ENCODE measurements at places on chromosomes 2 and 18. TPM values are rescaled to one million over a fixed set of nuclear protein-coding genes. Genes with fewer than 3 reads are reported as not detected.

DNA sequence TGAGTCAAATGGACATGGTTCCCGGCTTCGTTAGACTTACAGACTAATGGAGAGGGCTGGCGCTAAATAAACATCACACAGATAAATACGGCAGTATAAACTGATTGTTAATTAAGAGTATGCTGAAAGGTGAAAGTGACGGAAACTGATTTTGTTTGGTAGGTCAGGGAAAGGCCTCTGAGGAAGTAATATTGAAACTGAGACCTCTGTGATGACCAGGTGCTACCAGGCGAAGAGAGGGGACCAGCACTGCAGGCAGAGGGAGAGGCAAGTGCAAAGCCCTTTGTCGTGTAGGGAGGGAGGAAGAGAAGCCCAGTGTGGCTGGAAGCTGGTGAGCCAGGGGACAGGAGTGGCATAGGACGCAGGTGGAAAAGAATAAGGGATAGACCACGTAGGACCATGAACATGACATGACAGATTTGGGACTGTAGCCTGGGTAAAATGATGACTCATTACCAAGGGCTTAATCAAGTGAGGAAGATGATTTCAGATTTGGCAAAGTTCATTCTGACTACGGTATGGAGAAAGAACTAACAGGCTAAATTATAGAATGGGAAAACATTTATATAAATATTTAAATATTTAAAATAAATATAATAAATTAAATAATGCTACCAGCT lies 433.1 kb downstream of the NCKAP5 start:
- no peak overlapping the region for H3K4me3 ChIP-seq
- H3K4me1 ChIP-seq, result no peaks in the 10 kb centered on the region
- H3K36me3 ChIP-seq, result no peaks in the 10 kb centered on the region
- H3K27ac ChIP-seq, result no peak overlapping the region

- H3K4me3 ChIP-seq, result no peak overlapping the region
- no peaks in the 10 kb centered on the region for H3K27me3 ChIP-seq
- H3K27ac ChIP-seq, result no peak overlapping the region
- H3K4me1 ChIP-seq, result no peaks in the 10 kb centered on the region
- DNase-seq, result peak; percentile 36
- H3K36me3 ChIP-seq, result no peaks in the 10 kb centered on the region
Observed at GRCh38 chr18:61435064-61435652, 101.9 kb downstream of the CDH20 start.

GRCh38 chr2:72095364-72095763 lies 52.3 kb downstream of the CYP26B1 start:
- H3K4me1 ChIP-seq, result no peaks in the 10 kb centered on the region
- H3K36me3 ChIP-seq, result no peaks in the 10 kb centered on the region
- DNase-seq, result no peak

- H3K4me3 ChIP-seq, result no peak overlapping the region
- H3K4me1 ChIP-seq, result no peaks in the 10 kb centered on the region
- no peaks in the 10 kb centered on the region for H3K27me3 ChIP-seq
- H3K36me3 ChIP-seq, result no peaks in the 10 kb centered on the region
- DNase-seq, result no peak
- H3K27ac ChIP-seq, result no peak overlapping the region
Observed at GRCh38 chr2:210548031-210548430, 8.4 kb upstream of the CPS1 start.

The PLCD4 gene
- 3.1 TPM for total RNA-seq

Data from endothelial cell of umbilical vein (primary cell).